ENCODE measurements at places on chromosomes 6 and 20.

- DNase-seq = no peak
Measured at GRCh38 chr6:149967591-149967990, 3.8 kb downstream of the ULBP1 start.

DNA sequence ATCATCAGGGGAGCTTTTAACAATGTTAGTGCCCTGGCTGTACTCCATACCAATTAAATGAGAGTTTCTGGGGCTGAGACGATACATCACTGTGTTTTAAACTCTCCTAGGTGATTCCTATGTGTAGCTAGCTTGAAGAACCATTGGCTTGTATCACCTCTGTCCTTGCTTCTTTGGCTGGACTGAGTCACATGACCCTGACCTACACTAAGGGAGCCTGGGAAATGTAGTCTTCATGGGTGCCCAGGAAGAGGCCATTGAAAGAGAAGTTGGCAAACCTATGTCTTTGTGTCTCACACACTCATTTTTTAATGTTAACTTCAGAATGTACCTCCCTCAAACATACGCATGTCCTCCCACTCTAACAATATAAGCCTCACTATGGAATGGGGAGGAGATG, 506.6 kb downstream of the DHX35 start:
- DNase-seq = no peak

GRCh38 chr6:170584954-170585498, 589 bp upstream of the PDCD2 start:
- no peak for DNase-seq

- DNase-seq = no peak
Measured at GRCh38 chr6:87944541-87944954, 103.1 kb upstream of the SPACA1 start.

GRCh38 chr6:162899148-162899547, 171.4 kb downstream of the PACRG start:
- no peak for DNase-seq

GRCh38 chr6:119083007-119083406, 4.5 kb upstream of the FAM184A start:
- DNase-seq = no peak

DNA sequence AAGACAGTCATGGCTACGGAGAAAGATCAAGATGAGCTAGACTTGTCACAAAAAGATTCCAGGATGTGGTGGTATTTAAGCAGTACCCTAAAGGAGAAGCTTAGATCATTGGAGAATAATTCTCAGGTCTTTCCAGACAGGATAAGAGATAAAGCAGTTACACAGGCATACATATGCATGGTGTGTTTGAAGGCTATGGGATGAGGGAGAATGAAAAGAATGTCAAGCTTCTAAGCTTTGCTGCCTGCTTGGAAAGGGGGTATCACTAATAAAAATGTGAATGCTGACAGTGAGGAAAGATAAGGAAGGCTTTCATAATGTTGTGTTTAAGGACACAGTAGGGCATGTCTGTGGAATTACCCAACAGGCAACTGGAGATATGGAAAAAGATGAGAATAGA, 28.1 kb downstream of the RWDD2A start:
- DNase-seq = no peak

DNA sequence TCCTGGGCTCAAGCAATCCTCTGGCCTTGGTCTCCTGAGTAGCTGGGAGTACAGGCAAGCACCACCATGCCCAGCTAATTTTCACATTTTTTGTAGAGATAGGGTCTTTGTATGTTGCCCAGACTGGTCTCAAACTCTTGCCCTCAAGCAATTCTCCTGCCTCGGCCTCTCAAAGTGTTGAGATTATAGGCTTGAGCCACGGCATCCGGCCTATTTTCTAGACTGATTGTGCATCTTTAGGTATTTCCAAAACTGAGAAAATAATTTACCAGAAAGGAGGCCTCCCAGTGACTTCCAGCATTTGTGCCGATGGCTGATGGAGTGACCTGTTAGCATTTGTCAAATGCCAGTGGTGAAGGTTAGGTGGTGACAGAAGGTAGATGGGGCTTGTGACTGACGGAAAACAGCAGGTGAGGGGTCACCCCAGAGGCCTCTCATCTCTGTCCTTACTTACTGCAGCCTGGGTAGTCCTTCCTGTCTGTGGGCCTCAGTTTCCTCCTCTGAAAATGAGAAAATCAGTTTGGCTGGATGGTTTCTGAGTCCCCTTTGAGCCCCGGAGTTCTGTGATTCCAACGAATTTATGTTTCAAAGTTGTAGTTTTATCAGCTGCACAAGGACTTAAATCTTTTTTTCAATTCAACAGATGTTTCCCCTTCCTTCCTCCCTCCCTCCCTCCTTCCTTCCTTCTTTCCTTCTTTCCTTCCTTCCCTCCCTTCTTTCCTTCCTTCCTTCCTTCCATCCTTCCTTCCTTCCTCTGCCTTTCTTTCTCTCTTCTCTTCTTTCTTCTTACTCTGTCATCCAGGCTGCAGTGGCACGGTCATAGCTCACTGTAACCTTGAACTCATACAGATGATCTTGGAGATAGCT, 53.5 kb downstream of the TGM2 start:
- no peak for DNase-seq

GRCh38 chr6:32790306-32790705, 26.5 kb downstream of the HLA-DOB start:
- no peak for DNase-seq

- no peak for DNase-seq
Measured at GRCh38 chr6:154920495-154921200, 74.5 kb upstream of the TIAM2 start.

DNA sequence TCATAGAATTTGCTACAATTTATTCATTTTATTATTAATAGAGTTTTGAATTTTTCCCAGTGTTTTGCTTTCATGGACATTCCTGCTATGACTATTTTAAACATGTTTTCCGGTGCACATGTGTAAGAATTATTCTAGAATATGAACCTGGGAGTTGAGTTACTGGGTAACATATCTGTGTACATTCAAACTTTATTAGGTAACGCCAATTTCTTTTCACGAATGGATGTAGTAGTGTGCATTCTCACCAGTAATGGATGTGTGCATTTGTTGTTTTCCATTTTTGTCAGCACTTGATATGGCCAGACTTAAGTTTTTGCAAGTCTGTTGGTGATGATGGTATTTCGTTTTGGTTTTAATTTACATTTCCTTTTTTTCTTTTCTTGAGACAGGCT, 118.8 kb downstream of the CDKAL1 start:
- DNase-seq = no peak

DNA sequence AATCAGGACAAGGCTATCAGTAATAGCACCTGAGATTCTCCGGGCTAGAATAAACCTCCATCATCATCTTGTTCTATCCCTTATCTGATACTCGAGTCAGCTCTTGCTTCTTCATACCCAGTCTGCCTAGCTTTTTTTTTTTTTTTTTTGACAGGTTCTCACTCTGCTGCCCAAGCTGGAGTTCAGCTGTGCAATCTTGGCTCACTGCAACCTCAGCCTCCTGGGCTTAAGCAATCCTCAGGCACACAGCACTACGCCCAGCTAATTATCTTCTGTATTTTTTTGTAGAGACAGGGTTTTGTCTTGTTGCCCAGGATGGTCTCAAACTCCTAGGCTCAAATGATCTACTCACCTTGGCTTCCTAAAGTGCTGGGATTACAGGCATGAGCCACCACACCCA, 19.5 kb downstream of the SRSF6 start:
- DNase-seq = no peak

Measured in NCI-H2081 treated with DMSO at 0.1 percent for 48 hours (cell line).